ENCODE measurements at places on chromosomes 1 and 21.

DNA sequence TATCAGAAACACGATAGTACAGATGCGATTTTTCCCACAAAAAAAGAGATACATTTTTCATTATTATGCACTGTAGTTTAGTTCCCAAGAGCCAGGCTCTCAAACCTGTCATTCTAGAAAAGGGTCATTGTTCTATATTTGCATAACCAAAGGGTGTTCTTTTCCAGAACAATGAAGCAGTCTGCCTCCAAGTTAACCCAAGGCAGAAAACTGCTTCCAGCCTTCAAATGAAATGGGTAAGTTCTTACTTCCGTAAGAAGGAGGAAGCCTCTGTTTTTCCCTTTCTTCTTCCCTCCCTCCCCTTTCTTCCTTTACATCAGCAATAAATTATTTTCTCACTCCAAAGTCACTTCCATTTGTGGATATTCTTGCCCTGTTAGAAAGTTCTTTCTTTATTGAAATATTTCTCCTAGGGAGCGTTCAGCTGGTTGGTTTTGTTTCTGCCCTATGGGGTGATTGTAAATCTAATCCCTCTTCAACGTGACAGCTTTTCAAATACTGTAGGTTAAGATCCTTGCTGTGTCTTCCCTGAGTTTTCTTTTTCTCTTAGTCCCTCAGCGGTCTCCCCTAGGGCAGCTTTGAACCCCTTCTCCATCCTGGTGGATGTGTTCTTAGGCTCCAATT lies 77.3 kb upstream of the PTGFRN start:
- H3K27ac ChIP-seq = no peak overlapping the region
- no peak overlapping the region for H3K4me3 ChIP-seq
- no peak for DNase-seq
- peaks cover 6% of the 10 kb centered on the region for H3K36me3 ChIP-seq
- no peaks in the 10 kb centered on the region for H3K27me3 ChIP-seq
- H3K4me1 ChIP-seq = peaks cover 26% of the 10 kb centered on the region

DNA sequence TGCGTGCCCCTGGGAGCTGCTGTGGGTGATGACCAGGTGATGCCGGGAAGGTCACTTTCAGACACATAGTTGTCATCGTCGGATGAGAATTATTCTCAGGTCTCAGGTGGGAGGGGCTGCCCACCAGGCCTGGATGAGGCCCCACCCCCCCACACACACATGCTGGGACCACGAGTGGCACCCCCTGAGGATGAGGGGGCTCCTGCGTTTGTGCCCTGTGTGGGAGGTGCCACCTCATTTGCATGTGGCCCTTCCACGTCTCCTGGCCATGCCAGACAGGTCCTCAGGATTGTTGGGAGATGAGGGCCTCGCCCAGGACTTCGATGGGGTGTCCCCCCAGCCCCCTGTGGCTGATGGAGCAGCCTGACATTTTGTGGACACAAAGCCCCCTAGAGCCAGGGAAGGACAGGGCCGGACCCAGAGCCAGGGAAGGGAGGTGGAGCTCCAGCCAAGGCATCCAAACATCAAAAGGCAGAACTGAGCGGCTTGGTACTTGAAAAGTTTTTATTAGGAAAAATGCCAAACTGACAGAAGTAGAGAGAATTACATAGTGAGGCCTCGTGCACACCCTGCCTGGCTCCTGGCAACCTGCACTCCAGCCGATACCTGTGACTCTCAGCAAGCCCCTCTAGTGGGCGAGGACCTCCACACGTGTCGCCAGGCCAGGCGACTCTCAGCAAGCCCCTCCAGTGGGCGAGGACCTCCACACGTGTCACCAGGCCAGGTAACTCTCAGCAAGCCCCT lies 55.7 kb downstream of the PRKCZ start:
- H3K36me3 ChIP-seq = peaks cover 5% of the 10 kb centered on the region
- H3K4me1 ChIP-seq = peaks cover 2% of the 10 kb centered on the region
- H3K4me3 ChIP-seq = no peak overlapping the region

GRCh38 chr21:42476388-42477331 lies 19.4 kb downstream of the RSPH1 start:
- peaks cover 8% of the 10 kb centered on the region for H3K4me1 ChIP-seq
- peaks cover 2% of the 10 kb centered on the region for H3K27me3 ChIP-seq
- no peak overlapping the region for H3K4me3 ChIP-seq
- no peak for DNase-seq
- no peaks in the 10 kb centered on the region for H3K36me3 ChIP-seq
- no peak overlapping the region for H3K27ac ChIP-seq

DNA sequence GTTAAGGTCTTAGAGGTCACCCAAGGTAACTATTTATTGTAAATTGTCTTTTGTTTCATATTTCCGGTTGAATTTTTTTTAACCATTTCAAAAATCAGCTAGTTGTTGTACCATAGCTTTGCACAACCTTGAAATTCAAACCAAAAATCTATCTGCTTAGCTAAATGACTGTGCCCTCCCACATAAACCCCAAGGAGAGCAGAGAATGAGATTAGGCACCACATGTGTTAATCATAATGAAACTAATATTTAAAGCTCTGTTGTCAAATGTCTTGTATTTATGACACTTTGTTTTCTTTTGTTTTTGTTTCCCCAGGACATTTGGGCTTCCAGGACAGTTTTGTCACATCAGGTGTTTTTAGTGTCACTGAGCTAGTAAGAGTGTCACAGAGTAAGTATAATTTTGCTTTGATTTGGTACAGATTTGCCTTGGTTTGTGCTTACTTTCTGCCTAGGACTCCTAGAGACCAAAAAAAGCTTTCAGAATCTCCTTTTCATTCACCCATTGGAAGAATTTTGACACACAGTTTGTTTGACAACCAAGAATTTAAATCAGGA lies 249.9 kb downstream of the NFIA start:
- peak overlapping the region; percentile 82 for H3K27ac ChIP-seq
- no peaks in the 10 kb centered on the region for H3K27me3 ChIP-seq
- no peak for DNase-seq

- no peak for DNase-seq
- H3K27me3 ChIP-seq = no peaks in the 10 kb centered on the region
- H3K4me1 ChIP-seq = peaks cover 19% of the 10 kb centered on the region
- H3K4me3 ChIP-seq = no peak overlapping the region
- H3K27ac ChIP-seq = no peak overlapping the region
- peaks cover 12% of the 10 kb centered on the region for H3K36me3 ChIP-seq
Observed at GRCh38 chr1:117260761-117261423, 50.2 kb upstream of the VTCN1 start.

DNA sequence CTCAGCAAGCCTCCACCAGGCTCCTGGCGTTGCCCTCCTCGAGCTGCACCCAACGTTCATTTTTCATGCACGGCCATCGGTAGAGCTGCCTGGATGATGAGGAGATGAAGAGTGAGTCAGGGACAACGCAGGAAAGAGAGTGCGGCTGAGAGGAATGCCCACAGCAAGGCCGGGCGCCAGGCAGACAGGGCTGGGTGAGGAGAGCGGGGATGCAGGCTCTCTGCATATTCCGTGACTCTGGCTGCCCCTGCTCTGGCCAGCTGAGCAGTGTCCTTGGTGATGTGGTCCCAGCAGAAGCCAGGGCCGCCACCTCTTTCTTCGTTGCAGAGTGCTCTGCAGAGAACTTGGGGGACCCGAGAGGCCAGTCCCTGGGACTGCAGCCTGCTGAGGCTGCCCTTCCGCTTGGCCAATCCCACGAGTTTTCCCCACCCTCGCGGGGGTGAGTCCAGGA lies 10.8 kb downstream of the UMODL1 start:
- peaks cover 6% of the 10 kb centered on the region for H3K27me3 ChIP-seq
- no peak for DNase-seq
- no peaks in the 10 kb centered on the region for H3K36me3 ChIP-seq
- H3K4me3 ChIP-seq = no peak overlapping the region
- H3K4me1 ChIP-seq = peaks cover 21% of the 10 kb centered on the region
- no peak overlapping the region for H3K27ac ChIP-seq

GRCh38 chr1:86992861-86993260 lies 78.4 kb downstream of the HS2ST1 start:
- peaks cover 54% of the 10 kb centered on the region for H3K4me1 ChIP-seq
- DNase-seq = no peak
- no peaks in the 10 kb centered on the region for H3K36me3 ChIP-seq
- no peak overlapping the region for H3K4me3 ChIP-seq
- H3K27me3 ChIP-seq = no peaks in the 10 kb centered on the region
- H3K27ac ChIP-seq = peak overlapping the region; percentile 97

- H3K27me3 ChIP-seq = peaks cover 85% of the 10 kb centered on the region
- H3K36me3 ChIP-seq = no peaks in the 10 kb centered on the region
- peaks cover 20% of the 10 kb centered on the region for H3K4me1 ChIP-seq
Observed at GRCh38 chr1:50970931-50971582, 1.0 kb downstream of the CDKN2C start.

GRCh38 chr1:14350197-14350596 lies 248.3 kb upstream of the KAZN start:
- no peaks in the 10 kb centered on the region for H3K4me1 ChIP-seq
- peaks cover 16% of the 10 kb centered on the region for H3K27me3 ChIP-seq
- no peaks in the 10 kb centered on the region for H3K36me3 ChIP-seq
- DNase-seq = no peak

- peaks cover 13% of the 10 kb centered on the region for H3K36me3 ChIP-seq
- no peak overlapping the region for H3K27ac ChIP-seq
- H3K4me1 ChIP-seq = no peaks in the 10 kb centered on the region
- H3K27me3 ChIP-seq = peaks cover 2% of the 10 kb centered on the region
- DNase-seq = no peak
Observed at GRCh38 chr1:209613400-209614150, 30.1 kb downstream of the CAMK1G start.

GRCh38 chr1:53616927-53617326 lies 122.0 kb downstream of the GLIS1 start:
- no peak overlapping the region for H3K27ac ChIP-seq
- no peaks in the 10 kb centered on the region for H3K4me1 ChIP-seq
- H3K4me3 ChIP-seq = no peak overlapping the region
- DNase-seq = no peak

GRCh38 chr1:100377590-100378361 lies 25.5 kb downstream of the CDC14A start:
- H3K27me3 ChIP-seq = no peaks in the 10 kb centered on the region
- no peak for DNase-seq
- peaks cover 6% of the 10 kb centered on the region for H3K4me1 ChIP-seq
- H3K4me3 ChIP-seq = no peak overlapping the region

GRCh38 chr1:23720256-23720995 lies 22.8 kb upstream of the ELOA start:
- peaks cover 7% of the 10 kb centered on the region for H3K36me3 ChIP-seq
- no peaks in the 10 kb centered on the region for H3K27me3 ChIP-seq
- H3K4me3 ChIP-seq = no peak overlapping the region
- H3K4me1 ChIP-seq = no peaks in the 10 kb centered on the region

DNA sequence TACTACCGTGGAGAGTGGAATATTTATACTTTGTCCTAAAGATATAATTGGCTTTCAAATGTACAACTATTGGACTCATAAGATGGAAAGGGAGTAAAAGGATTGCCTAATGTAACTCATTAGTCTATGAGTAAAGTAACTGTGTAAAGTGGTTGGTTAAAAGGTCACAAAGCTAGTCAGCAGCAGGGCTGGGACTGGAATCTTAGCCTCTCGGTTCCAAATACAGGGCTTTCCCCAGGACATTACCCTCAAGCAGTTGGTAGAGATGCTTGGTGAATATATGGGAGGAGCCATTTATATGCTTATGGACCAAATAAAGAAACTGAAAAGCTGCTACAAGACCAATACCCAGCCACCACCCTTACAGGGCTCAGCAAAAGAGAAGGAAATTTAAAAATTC lies 283.7 kb downstream of the HLX start:
- no peak overlapping the region for H3K27ac ChIP-seq
- no peak for DNase-seq
- no peaks in the 10 kb centered on the region for H3K36me3 ChIP-seq
- H3K4me3 ChIP-seq = no peak overlapping the region
- H3K27me3 ChIP-seq = peaks cover 13% of the 10 kb centered on the region

DNA sequence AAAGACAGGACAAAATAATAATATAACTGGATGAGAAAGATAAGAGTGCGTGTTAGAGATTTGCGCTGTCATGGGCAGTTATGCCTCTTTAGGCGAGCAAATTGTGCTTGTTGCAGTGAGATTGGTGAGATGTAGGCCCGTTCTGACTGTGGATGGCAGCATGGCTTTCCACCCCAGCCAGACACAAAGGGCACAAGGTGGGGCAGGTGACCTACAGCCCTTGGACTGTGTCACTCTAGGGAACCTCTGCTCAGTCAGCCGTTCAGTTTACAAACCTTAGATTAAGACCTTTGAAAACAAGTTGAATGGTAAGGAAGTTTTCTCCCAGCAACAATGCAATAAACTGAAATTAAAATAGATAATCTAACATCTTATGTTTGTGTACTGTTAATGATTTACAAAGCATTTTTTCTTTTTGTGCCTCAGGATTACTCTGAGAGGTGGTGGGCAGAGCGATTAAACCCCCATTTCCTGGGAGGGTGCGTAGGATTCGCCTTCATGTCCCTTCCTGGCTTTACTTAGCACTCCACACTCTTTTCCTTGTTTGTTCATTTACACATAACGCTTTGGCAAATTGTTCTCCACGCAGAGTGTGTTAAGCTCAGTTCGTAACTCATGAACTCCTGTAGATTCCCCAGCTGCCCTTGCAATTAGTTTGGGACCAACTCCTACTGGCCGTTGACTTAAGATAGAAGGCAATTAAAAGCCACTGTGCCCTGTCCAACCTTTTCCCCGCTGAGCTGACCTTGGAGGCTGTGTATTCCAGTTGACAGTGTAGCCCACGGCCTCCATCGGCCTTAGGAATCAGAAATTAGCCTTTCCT lies 58.1 kb upstream of the IGSF5 start:
- no peak overlapping the region for H3K4me3 ChIP-seq
- DNase-seq = no peak
- H3K27ac ChIP-seq = no peak overlapping the region
- peaks cover 9% of the 10 kb centered on the region for H3K36me3 ChIP-seq

DNA sequence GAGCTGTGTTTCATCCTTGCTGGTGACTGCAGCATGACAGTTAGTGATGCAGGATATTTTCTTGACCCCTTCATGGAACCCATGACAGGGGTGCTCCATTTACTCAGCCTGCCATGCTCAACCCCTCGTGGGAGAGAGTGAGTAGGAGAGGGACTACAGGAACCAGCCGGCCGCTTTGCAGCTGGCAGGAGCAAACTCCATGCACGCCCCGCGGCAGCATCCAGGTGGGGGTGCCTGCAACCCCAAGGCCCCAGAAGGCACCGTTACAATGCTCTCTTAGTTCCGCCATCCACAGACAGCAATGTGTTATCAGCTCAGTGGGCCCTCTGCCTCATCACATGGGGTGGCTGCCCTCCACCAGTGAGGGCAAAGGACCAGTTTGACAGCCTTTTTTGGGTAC lies 135.1 kb downstream of the SLC35F3 start:
- DNase-seq = no peak
- peaks cover 65% of the 10 kb centered on the region for H3K27me3 ChIP-seq
- H3K4me3 ChIP-seq = no peak overlapping the region
- no peaks in the 10 kb centered on the region for H3K4me1 ChIP-seq
- H3K27ac ChIP-seq = no peak overlapping the region
- H3K36me3 ChIP-seq = no peaks in the 10 kb centered on the region

DNA sequence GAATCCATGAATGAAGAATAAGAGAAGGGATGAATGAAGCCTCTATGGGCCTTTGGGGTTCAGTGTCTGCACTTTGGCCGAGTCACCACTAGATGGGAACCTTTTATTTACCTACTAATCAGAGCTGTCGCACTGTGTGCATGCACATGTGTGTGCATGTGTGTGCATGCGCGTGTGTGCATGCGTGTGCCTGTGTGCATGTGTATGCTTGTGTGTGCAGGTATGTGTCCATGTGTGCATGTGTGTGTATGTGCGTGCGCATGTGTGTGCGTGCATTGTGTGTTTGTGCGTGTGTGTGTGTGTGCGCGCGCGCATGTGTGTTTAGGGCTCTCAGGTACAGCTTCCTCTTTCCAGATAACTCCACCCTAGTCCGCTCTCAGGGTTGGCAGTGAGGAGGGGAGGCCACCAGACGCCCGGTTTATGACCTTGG lies 20.4 kb upstream of the UBXN10 start:
- H3K4me1 ChIP-seq = peaks cover 10% of the 10 kb centered on the region
- no peak overlapping the region for H3K27ac ChIP-seq
- DNase-seq = no peak
- H3K4me3 ChIP-seq = no peak overlapping the region
- no peaks in the 10 kb centered on the region for H3K36me3 ChIP-seq
- H3K27me3 ChIP-seq = peaks cover 13% of the 10 kb centered on the region

Measured in mesothelial cell of epicardium (in vitro differentiated cells).